Sigmoid colon (tissue), 7 donors: ENCODE measurements at places on chromosomes 4 and X.

GRCh38 chrX:57925806-57926205, 15.5 kb upstream of the ZXDA start:
- H3K27me3 ChIP-seq = no peaks in the 10 kb centered on the region
- H3K27ac ChIP-seq = no peak overlapping the region
- no peak overlapping the region for H3K4me3 ChIP-seq
- no peaks in the 10 kb centered on the region for H3K36me3 ChIP-seq

DNA sequence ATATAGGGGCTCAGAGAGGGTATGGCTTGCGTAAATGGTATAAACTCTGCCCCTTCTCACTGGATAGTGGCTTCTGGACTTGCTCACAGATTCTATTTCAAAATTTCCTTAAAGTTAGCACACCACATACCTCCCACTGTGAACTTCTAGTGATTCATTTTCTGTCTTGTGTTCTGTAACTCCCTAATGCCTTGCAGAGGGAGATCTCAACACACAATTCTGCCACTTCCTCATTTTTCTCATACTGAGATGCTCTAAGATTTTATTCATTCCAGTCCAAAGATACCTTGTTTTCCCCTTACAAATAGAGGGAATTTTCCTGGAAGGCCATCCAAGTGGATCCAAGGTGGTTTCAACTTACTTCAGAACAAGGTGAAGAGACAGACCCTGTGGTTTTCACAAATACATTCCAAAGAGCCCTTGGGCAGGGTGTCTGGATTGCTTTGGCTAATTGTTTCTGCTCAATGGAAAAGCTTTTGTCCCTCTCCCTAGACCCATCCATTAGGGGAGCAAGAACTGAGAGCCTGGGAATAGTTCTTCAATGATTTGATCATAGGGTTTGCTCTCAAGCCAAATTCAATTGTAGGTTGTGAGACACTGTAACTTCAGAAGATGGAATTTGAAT, 52.1 kb upstream of the CAPN6 start:
- no peaks in the 10 kb centered on the region for H3K36me3 ChIP-seq
- no peak for DNase-seq
- H3K4me1 ChIP-seq = no peaks in the 10 kb centered on the region
- no peak overlapping the region for H3K4me3 ChIP-seq

DNA sequence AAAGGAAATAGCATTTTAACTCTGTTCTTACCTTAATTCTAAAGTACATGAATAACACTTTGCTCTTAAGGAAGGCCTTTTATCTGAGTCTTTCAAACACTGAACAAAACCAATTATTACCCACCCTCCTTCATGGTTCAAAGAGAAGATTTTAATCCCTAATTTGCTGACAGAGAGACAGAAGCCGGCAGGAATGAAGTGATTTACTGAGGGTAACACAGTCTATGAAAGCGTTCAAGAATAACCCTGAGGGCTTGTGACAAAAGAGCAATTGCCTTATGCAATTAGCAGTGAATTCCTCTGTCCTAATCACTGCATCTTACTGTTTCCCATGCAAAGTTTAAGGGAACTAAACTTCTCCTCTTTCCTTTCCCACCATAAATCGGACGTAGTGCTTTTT, 144.1 kb downstream of the PACRGL start:
- DNase-seq = no peak
- no peaks in the 10 kb centered on the region for H3K27me3 ChIP-seq
- peaks cover 6% of the 10 kb centered on the region for H3K4me1 ChIP-seq
- no peak overlapping the region for H3K27ac ChIP-seq

GRCh38 chrX:107574054-107574683, 54.1 kb upstream of the PRPS1 start:
- H3K4me3 ChIP-seq = no peak overlapping the region
- H3K36me3 ChIP-seq = no peaks in the 10 kb centered on the region
- no peaks in the 10 kb centered on the region for H3K4me1 ChIP-seq
- H3K27me3 ChIP-seq = no peaks in the 10 kb centered on the region
- H3K27ac ChIP-seq = no peak overlapping the region

GRCh38 chr4:46924789-46925529, 15.9 kb upstream of the COX7B2 start:
- DNase-seq = no peak
- no peaks in the 10 kb centered on the region for H3K27me3 ChIP-seq

DNA sequence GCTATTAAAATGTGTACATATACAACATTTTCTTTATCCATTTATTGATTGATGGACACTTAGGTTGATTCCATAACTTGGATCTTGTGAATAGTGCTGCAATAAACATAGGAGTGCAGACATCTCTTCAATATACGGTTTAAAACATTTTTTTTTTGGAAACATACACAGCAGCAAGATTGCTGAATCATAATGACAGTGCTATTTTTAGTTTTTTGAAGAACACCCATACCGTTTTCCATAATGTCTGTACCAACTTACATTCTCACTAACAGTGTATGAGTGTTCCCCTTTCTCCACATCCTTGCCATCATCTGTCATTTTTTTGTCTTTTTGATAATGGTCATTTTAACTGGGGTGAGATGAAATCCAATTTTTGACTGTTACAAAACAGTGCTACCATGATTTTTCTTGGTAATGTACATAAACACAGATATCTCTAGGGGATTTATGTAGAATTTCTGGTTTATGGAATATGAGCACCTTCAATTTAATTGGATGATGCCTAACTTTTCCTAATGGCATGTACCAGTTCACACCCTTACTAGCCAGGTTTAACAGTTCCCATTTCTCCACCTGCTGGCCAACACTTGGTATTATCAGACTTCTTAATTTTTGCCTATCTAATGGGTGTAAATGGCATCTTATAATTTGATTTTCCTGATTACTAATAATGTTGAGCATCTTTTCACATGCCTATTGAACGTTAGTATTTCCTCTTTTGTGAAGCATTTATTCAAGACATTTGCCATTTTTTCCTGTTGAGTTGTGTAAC, 21.0 kb upstream of the TMSB15B start:
- H3K36me3 ChIP-seq = no peaks in the 10 kb centered on the region
- no peak for DNase-seq
- H3K27me3 ChIP-seq = no peaks in the 10 kb centered on the region

DNA sequence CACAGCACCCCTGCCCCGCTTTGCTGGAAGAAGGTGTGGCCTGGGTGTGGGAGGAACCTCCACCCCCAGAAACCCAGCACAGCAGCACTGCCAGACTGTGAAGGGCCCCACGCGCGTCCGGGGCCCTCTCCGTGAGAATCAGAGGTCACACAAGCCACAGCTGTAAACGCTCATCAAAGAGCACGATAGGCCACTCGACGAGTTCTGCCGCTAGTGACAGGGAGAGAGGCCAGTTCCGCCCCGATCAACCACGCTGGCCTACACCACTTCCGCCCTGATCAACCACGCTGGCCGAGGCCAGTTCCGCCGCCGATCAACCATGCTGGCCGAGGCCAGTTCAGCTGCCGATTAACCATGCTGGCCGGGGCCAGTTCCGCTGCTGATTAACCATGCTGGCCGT, 25.9 kb upstream of the ADRA2C start:
- no peaks in the 10 kb centered on the region for H3K36me3 ChIP-seq
- H3K4me3 ChIP-seq = no peak overlapping the region
- no peak overlapping the region for H3K27ac ChIP-seq
- no peaks in the 10 kb centered on the region for H3K4me1 ChIP-seq
- peaks cover 68% of the 10 kb centered on the region for H3K27me3 ChIP-seq

DNA sequence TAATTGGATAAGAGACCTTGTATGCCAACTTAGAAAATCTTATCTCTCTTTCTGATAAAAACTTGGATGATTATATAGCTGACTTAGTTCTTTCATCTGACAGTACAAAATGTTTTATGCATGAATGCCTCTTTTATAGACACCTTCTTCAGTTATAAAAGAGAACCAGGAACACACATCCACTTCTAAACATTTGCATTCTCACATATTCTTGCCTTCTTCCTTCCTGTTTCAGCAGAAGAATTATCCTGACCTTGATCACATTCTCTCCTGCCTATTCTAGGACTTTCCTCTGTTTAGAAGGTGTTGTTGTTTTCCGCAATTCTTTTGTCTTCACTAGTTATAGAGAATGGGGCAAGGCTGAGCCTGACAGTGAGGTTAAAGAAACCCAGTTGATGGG, 80.9 kb downstream of the LARP7 start:
- no peak overlapping the region for H3K4me3 ChIP-seq
- no peaks in the 10 kb centered on the region for H3K4me1 ChIP-seq
- H3K36me3 ChIP-seq = no peaks in the 10 kb centered on the region
- H3K27me3 ChIP-seq = no peaks in the 10 kb centered on the region

DNA sequence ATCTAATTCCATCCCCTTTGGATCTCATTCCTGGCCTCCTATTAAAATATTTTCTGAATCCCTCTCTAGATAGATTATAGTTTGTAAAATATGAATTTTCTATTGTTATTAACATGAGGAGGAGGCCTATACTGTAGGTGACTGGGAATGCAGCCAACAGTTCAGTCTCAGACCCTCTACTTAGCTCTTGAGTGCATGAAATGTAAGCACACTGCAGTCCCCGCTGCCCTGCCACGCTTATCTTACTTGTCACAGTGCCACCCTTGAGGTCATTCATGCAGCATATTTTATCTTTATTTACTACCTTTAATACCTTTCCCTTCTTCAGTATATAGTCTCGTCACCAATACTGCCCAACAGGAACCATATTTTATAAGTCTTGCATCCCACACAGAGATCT, 151.0 kb downstream of the CAMK2D start:
- no peak overlapping the region for H3K27ac ChIP-seq
- H3K27me3 ChIP-seq = no peaks in the 10 kb centered on the region
- DNase-seq = no peak
- H3K4me1 ChIP-seq = no peaks in the 10 kb centered on the region
- H3K36me3 ChIP-seq = no peaks in the 10 kb centered on the region

DNA sequence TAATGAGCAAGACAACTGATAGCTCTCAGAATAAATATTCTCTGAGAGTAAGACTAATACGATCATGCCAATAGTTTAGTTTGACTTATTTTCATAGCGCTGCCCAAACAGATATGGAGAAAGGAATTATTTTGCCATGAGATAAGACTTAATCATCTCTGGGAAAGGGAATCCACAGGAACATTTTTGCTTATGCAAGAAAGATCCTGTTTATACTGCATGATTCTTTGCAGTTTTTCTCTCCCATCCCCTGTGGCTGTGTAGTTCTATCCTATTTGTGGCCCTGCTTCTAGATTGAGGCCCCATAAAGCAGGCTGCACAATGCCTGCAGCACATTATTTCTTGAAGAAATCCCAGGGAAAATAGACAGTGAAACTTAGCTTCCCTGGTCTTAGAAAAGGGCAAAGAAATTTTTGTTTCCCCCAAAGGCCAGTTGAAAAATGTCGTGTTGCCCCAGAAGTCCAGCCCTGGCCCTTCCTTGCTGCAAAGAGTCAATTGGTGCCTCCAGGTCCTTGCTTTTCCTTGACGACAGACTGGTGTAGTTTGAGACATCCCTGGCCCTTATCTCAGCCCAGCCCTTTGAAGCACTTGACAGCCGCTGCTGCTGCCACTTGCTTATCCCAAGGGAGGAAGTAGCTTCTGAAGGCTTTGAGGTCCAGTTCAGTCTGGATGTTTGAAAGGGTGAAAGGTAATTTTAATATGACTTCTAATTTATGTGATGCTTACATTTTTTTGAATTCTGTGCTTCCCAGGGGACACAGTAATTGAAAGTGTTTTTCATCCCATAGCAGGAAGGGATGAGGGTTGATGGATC, 45.0 kb upstream of the SH3RF1 start:
- peaks cover 20% of the 10 kb centered on the region for H3K4me1 ChIP-seq
- DNase-seq = no peak
- no peaks in the 10 kb centered on the region for H3K36me3 ChIP-seq
- no peak overlapping the region for H3K27ac ChIP-seq
- H3K4me3 ChIP-seq = no peak overlapping the region

- no peak overlapping the region for H3K27ac ChIP-seq
- no peaks in the 10 kb centered on the region for H3K4me1 ChIP-seq
- no peak for DNase-seq
- no peaks in the 10 kb centered on the region for H3K36me3 ChIP-seq
Observed at GRCh38 chrX:70754169-70754848, 154.2 kb downstream of the TEX11 start.

DNA sequence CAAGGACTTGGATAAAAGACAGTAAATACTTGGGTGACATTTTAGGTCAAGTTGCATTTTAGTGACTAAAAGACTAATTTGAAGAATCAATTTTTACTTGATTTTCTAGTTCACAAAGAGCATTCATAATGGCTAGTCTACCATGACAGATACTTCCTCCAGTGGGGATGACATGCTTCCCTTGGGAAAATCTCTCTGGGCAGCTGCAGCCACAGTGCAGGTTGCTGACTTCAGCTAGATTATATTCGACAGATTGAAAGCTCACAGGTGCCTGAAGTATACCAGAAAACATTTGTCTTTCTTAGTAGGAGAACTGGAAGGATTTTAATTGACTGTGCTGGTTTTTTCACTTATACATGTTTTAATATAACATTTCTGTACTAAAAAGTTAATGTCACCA, 209.6 kb upstream of the MAGEB2 start:
- no peaks in the 10 kb centered on the region for H3K4me1 ChIP-seq
- H3K27ac ChIP-seq = no peak overlapping the region
- H3K27me3 ChIP-seq = no peaks in the 10 kb centered on the region
- no peaks in the 10 kb centered on the region for H3K36me3 ChIP-seq
- no peak overlapping the region for H3K4me3 ChIP-seq
